ENCODE measurements at places on chromosomes 5 and 9.

DNA sequence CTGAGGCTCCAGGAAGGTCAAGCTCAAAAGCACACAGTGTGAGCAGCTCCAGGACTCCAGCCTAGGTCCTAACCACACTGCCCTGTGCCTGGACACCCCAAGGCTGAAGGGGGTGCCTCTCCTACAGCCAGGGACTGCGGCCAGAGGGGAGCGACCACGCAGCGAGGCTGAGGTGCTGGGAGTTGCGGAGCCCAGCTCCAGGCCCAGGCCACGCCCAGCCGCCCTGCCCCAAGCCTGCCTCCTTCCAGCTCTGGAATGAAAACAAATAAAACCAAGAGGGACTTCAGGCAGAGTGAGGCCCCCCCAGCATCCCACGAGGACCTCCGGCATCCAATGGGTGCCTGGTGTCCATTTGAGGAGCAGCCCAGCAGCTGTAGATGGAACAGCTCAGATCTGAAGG lies 15.2 kb downstream of the VAV2 start:
- no peak for DNase-seq

DNA sequence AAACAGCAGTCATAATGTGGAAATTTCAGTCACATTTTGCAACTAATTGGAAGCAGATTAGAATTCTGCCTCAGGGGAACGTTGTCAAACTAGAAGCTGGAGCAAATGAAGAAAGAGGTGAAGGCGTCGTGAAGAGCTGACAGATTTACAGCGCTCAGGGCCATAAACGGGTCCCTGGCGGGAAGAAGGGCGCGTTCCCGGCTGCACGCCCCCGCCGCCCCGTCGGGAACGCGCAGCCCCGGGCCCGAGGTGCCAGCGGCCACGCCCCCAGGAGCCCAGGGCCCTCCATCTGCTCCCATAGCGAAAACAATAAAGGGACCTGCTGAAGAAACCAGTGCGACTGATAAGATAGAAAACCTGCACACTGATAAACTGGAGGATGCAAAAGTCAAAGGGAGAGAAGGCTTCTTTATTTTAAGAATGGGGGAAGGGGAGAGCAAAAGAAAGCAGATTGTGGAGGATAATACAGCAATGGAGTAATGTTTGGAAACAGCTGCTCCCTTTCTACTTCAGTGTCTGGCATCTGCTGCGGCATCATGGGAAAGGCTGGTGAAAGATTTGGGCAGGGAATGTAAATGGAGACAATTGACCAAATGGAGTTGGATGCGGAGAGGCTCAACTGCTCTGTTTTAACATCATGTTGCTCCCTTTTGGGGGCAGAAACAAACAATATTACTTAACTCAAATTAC lies 11.1 kb downstream of the ZNF608 start:
- DNase-seq: peak; percentile 74

DNA sequence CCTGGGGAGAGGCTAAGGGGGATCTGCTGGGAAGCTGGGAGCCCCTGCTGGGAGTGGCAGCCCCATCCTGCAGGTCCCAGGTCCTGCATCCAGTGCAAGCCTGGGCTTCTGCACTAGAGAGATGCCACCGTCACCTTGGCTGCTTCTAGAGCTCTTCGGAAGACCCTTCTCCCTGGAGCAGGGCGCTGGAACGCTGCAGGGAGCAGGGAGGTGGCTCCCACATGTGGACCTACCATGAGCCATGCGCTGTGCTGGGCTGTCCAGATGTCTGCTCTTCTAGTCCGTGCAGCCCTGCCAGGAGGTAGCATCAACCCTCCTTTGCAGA lies 90.9 kb upstream of the PHYKPL start:
- no peak for DNase-seq

- DNase-seq: no peak
These were observed 26.5 kb downstream of the WNK2 start for GRCh38 chr9:93210324-93210973.

- no peak for DNase-seq
These were observed 6.0 kb upstream of the NDUFB6 start for GRCh38 chr9:32578976-32579375.

DNA sequence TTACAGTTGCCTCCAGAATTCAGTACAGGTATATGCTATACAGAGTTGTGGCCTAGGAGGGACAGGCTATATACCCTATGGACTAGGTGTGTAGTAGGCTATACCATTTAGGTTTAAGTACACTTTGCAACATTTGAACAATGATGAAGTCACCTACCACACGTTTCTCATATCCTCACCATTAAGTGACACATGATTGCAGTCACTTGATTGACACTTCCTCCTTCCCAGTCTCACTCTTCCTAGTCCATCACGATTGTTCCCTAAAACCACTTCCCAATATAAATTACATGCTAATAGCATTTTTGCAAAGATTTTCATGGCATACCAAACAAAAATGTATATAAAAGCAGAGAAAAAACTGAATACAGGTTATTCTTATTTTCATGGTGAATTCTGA lies 312.2 kb downstream of the EPB41L4A start:
- no peak for DNase-seq

DNA sequence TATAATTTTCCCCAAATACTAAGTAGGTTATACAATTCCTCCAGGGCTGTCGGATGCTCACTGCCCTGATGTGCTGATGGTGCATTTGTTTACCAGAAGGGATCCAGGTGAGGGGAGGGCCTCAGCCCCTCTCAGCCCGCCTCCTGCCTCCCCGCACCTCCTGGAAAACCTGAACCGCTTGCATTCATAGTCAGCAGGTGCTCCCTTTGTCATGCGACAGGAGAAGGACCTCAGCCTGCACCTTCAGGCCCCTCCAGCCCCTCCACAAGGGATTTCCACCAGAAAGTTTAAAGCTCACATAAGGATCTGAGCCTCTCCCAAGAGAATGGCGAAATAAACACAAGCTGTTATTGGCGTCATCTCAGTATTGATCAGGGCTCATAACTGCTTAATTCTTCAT lies 36.5 kb upstream of the NTNG2 start:
- DNase-seq: no peak
